Nephron progenitor cell (in vitro differentiated cells): ENCODE measurements at places on chromosomes 7 and 10.
A peak's percentile ranks its signal among the peaks of the same experiment; 100 is the strongest.

DNA sequence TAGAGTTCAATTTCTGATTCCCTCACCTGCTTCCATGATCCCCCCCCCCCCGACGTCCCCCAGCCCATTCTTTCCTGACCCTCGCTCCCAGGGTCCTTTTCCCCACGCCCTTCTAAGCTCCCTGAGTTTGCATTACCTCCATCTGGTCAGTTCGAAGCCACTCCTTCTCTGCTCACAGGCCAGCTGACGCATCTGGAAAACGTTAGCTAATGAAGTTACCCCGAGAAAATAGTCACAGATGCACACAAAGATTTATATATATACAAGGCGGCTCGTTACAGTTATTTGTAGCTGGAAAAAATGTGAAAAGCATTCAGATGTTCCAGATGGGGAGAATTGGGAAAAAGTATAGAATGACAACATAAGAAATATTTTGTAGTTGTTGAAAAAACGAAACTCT, 630.0 kb upstream of the FOXK1 start:
- H3K27me3 ChIP-seq = peaks cover 3% of the 10 kb centered on the region
- H3K4me3 ChIP-seq = no peak overlapping the region
- peaks cover 4% of the 10 kb centered on the region for H3K4me1 ChIP-seq
- H3K36me3 ChIP-seq = no peaks in the 10 kb centered on the region
- H3K27ac ChIP-seq = peak overlapping the region; percentile 12

- H3K4me3 ChIP-seq = no peak overlapping the region
- peaks cover 7% of the 10 kb centered on the region for H3K27me3 ChIP-seq
- peaks cover 4% of the 10 kb centered on the region for H3K36me3 ChIP-seq
Observed at GRCh38 chr10:116826803-116827202, 22.5 kb upstream of the ENO4 start.

- H3K4me3 ChIP-seq = no peak overlapping the region
- no peak overlapping the region for H3K27ac ChIP-seq
- peaks cover 7% of the 10 kb centered on the region for H3K27me3 ChIP-seq
- H3K4me1 ChIP-seq = peaks cover 46% of the 10 kb centered on the region
Observed at GRCh38 chr10:78413076-78414055, 379.7 kb downstream of the RPS24 start.

DNA sequence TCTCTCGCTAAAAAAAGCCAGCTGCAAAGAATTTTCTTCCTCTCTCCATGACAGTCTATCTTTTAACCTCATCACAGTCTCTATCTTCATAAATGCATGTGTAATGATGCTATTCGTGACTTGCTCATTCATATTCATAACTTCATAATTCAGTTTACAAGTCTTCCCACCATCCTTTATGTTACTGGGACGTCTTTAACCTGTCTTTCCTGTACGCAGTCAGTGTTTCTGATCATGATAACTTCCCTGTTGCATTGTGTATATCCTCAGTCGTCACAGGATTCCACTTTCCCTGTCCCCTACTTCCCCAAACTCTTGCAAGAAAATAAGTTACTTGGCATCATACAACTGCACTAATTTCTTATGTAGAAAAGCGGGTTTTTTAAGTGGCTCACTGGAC, 165.6 kb upstream of the ASAH2 start:
- H3K36me3 ChIP-seq = no peaks in the 10 kb centered on the region
- peaks cover 7% of the 10 kb centered on the region for H3K27me3 ChIP-seq
- H3K4me3 ChIP-seq = no peak overlapping the region
- peaks cover 16% of the 10 kb centered on the region for H3K4me1 ChIP-seq
- no peak overlapping the region for H3K27ac ChIP-seq
- DNase-seq = no peak

DNA sequence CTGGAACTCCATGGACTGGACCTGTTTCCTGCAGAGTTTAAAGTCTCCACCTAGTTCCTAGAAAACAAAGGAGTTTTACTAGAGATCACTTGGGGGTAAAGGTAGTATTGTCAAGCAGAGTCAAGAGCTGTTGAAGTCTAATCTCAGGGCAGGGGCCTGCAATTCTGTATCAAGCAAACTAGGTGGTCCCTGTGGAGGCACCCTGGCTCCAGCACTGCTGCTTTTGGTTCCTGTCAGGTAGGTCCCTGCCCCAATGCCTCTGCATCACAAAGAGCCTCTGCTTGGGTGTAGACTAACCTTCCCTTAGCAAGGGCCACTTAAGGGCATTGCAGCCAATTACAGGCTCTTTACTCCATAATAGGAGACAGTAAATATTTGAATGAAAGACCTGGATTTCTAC, 22.5 kb downstream of the ZSCAN25 start:
- H3K27me3 ChIP-seq = no peaks in the 10 kb centered on the region
- peaks cover 32% of the 10 kb centered on the region for H3K36me3 ChIP-seq
- no peaks in the 10 kb centered on the region for H3K4me1 ChIP-seq
- H3K4me3 ChIP-seq = no peak overlapping the region

GRCh38 chr7:134343796-134344195, 27.1 kb upstream of the SLC35B4 start:
- no peak overlapping the region for H3K4me3 ChIP-seq
- H3K36me3 ChIP-seq = no peaks in the 10 kb centered on the region
- DNase-seq = no peak
- no peaks in the 10 kb centered on the region for H3K4me1 ChIP-seq
